A549 treated with DMSO at 1 μM for 4 hours (cell line): ENCODE measurements at places on chromosomes 12 and 14. TPM values are rescaled to one million over a fixed set of nuclear protein-coding genes. Genes with fewer than 3 reads are reported as not detected.

The RILPL2 gene
- total RNA-seq, result 1.2 to 1.9 TPM (median 1.6 TPM) in 5 replicates

The CCDC198 gene
- 2.4 to 4.4 TPM (median 3.5 TPM) in 5 replicates for total RNA-seq

The PTPRQ gene
- total RNA-seq, result 0.01 to 0.11 TPM (median 0.03 TPM) in 4 of 5 replicates, not detected in the other

The P2RX2 gene
- not detected in 5 replicates for total RNA-seq

The CCDC197 gene
- total RNA-seq, result not detected in 5 replicates

The LBHD2 gene
- total RNA-seq, result 0.14 to 0.39 TPM (median 0.18 TPM) in 3 of 5 replicates, not detected in the others

The CLEC14A gene
- not detected in 5 replicates for total RNA-seq

The TMBIM6 gene
- total RNA-seq, result 423 to 517 TPM (median 494 TPM) in 5 replicates

The PTPN21 gene
- 7.3 to 9.7 TPM (median 8.5 TPM) in 5 replicates for total RNA-seq

The ASCL1 gene
- total RNA-seq, result 0.03 TPM in 2 of 5 replicates, not detected in the others

The PELI2 gene
- total RNA-seq, result 0.83 to 1.7 TPM (median 1.3 TPM) in 5 replicates

The TSHR gene
- total RNA-seq, result not detected in 5 replicates

The KRT72 gene
- total RNA-seq, result not detected in 5 replicates
